ENCODE measurements at places on chromosomes 3 and 15.

DNA sequence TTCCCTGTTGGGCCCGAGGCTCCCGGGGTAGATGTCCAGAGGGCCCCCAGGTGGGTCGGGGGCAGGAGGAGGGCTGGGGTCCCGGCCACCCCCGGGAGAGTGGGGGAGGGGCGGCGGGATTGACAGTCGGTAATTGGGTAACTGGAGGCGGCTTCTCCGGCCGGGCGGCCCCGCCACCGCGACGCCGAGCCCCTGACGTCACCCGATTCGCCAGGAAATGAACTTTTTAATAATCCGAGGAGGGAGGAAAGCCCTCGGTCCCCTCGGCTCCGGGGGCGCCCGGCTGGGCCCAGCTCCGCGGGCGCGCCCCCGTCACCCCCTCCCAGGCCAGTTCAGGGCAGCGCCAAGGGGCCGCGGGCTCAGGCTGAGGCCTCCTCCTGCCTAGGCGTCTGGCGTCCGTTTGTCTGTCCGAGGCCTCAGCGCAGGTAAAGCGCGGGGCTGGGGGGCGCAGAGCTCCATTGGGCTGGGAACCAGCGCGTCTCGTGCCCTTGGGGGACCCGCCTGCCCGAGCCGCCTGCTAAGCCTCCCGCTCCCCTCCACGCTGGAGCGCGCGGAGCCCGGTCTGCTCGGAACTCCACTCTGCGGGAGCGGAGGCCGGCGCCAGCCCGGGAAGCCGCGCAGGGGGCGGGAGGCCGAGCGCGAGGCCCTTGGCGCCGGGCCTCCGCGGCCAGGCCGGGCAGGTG lies 3.9 kb downstream of the GATA2 start:
- DNase-seq = no peak

- DNase-seq = no peak
These were observed 53.1 kb downstream of the SLC4A7 start for GRCh38 chr3:27431116-27431515.

DNA sequence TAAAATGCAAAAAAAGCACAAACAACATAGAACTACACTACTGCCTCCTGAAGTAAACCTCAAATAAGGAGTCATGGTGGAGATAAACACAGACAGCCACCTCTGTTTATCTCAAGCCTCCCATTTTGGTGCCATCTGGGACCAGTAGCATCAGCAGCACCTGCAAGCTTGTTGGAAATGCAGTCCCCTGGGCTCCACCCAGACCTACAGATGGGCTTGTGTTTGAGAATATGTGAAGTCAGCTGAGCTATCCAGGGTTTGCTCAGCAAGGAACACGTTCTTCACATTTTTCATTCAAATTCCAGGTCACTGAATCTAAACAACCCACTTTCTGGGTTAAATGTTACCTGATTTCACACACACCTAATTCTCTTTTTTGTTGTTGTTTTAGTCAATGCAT lies 45.5 kb downstream of the RASGRF1 start:
- no peak for DNase-seq

GRCh38 chr3:40187945-40188344 lies 121.6 kb upstream of the EIF1B start:
- no peak for DNase-seq

GRCh38 chr15:82870727-82871320 lies 61.4 kb downstream of the WHAMM start:
- no peak for DNase-seq

- DNase-seq = no peak
These were observed 197.7 kb downstream of the LPP start for GRCh38 chr3:188351648-188352047.

- DNase-seq = no peak
These were observed 245.6 kb upstream of the TRIM42 start for GRCh38 chr3:140432229-140432669.

- DNase-seq = no peak
These were observed 7.6 kb downstream of the MYZAP start for GRCh38 chr15:57599296-57599810.

GRCh38 chr15:100224206-100225185 lies 117.3 kb downstream of the ADAMTS17 start:
- DNase-seq = no peak

- no peak for DNase-seq
These were observed 127.9 kb downstream of the SLC25A26 start for GRCh38 chr3:66348704-66349103.

DNA sequence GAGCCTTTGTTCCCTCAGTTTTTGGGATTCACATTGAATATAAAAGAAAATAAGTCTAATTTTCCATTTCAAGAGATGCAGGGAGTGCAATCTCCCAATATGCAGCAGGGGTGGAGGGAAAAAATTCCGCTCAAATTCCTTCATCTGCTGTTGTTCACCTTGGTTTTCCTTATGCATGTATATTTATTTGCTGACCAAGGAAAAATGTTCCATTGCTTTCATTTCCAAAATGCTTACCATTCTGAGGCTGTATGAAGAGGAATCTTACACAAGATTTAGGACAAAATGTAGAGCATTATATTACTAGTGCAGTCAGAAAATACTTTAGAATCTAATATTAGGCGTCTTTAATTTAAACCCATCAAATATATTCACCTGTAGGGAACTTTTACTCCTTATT lies 863.9 kb downstream of the EPHA3 start:
- no peak for DNase-seq

DNA sequence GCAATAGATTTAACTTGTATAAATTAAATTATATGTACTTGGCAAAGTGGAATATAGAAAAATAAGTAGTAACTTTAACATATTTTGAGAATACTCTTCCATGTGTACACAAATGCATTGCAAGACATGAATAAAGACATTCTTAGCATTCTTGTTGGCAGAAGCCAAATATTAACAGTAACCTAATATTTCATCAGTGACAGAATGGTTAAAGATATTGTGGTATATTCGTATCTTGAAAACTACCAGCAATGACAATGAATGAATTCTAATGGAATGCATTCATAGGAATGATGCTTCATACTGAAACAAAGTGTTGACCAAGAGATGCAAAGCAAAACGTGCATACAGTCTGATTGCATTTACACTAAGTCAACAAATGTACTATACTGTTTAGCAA lies 524.7 kb downstream of the GRM7 start:
- no peak for DNase-seq

DNA sequence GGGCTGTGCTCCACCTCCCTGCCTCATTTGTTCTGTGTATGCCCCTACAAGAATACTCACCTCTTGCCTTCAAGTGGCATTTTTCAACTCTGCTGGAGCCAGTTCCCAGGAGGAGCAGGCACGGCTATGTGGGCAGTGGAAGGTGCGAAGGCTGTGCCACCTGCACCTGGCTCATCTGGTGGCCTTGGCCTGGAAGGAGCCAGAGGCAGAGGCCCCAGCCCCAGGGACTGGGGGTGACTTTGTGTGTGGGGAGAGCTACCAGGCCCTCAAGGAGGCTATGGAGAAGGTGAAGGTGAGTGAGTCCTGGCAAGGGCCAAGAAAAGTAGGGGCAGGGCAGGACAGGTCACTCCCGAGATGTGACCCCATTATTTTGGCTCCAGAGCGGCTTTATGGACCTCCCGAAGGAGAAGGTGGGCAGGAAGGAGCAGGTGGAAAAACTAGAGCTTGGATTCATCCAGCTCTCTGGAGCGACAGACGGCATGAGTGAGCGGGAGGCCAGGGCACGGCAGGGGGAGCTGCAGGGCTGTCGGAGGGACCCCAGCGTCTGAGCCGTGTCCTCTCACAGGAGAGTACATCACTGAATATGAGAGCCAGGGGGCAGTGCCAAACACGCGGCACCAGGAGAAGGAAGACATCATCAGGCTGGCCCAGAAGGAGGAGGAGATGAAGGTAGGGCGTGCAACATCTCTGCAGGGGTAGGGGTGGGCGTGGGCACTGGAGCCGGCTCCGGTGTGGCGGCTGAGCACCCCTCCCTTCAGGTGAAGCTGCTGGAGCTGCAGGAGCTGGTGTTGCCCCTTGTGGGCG lies 57.3 kb upstream of the UBE2Q2 start:
- DNase-seq = no peak

Measured in stimulated activated CD8-positive, alpha-beta memory T cell treated with anti-CD3 and anti-CD28 coated beads, Interleukin-15, amount 100 ng/mL, for 24 hours (primary cell).